Erythroblast (primary cell): ENCODE measurements at places on chromosomes 5 and 9.

DNA sequence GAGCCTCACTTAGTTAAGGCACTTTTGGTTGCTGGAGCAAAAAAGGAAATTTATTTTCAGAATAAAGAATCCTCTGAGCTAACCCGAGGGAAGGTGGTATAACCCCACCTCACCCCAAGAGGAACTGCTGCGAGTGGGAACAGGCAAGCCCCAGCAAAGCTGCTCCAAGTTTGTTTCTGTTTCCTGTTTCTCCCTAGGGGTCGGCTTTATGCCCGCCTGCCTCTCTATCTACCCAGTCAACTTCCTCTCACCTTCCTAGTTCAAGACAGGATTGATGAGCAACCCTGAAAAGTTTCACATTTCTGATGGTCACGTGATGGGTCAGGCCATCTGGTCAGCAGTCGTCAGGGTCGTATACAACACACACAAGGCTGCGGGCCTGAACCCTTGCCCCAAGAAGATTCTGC lies 31.1 kb downstream of the TRIO start:
- peak; percentile 21 for DNase-seq

DNA sequence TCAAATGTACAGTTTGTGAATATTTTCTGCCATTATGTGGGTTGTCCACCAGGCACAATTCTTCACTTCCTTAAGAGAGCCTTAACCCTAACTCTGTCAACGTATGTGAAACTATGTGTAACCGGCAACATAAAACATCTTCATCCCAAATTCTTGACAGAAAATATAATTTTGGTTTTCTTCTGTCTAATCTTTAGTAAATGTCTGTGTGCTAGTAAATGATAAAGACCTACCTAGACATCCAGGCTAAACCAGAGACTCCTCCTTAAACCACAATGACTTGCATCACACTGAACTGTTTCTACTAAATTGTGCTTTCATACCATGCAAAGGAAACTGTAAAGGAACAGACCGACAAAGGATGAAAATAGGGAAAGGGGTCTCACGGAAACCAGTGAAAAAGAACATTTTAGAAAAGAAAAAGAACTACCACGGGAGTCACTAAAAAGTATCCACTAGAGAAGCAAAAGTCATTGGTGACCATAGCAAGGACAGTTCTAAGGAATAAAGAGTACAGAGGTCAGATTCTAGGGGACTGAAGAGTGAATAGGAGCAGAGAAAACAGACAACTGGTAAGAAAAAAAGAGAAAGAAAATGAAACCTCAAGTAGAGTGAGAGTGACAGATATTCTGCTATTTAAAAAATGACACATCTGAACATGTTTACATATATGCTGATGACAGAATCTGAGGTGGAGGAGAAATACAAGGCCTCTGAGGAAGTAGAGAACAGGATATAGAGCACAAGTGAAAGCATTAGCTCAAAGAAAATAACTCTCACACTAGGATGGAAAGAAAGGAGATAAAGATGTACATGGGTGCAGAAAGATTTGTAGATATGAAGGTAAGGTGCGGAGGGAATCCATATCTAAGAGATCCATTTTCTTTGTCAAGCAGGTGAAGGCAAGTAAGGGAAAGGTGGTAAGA lies 49.4 kb downstream of the FNIP1 start:
- peak; percentile 91 for DNase-seq

DNA sequence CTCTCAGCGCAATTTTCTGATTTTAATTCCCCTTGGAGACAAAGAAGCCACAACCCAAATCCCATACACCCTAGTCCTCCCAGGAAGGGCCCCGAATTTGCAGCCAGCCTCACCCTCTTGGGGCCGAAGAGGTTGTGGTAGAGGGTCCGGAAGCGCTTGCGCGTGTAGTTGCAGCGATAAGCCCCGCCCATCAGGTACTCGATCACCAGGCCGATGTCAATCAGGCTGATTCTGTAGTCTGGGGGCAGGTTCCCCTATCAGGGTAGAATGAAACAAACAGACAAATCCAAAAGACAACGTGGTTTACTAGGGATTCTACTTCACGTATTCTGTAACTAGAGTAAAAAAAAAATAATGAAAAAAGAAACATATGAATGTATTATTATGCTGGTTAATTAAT lies 210.6 kb upstream of the KLF9 start:
- DNase-seq: no peak

DNA sequence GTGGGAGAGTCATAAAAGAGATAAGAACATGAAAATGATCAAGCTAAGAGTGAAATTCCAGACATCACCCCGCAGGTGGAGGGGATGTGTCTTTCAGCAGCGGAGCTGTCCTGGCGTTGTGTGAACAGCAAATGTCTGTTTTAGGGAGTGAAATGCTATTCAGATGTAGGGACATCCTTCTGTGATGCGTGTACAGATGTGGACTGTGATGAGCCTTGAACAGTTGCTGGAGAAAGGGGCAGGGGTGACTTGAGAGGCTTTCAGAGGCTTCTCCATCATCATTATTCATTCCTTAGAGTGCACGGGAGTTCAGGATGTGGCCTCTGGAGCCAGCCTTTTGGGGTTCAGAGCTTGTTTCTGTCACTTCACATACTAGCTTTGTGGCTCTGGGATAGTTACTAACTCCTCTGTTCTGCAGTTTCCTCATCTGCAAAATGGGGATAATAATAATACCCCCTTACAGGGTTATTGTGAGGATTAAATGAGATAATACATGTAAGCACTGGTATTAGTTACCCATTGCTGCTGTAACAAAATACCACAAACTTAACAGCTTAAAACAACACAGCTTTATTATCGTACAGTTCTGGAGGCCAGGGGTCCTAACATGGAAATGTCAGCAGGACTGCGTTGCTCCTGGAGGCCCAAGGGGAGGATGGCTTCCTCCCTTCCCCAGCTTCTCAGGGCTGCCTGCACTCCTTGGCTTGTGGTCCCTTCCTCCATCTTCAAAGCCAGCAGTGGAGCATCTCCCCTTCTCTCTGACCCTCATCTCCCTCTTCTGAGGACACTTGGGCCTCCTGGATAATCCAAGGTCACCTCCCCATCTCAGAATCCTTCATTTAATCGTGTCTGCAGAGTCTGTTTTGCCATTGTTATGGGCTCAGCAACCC lies 9.4 kb downstream of the TRAF1 start:
- no peak for DNase-seq
